ENCODE measurements at places on chromosomes 12 and 14.

GRCh38 chr14:95233702-95234241 is 76.4 kb upstream of the DICER1 start:
- DNase-seq = no peak

- DNase-seq = no peak
Measured at GRCh38 chr12:50050410-50051098, 6.8 kb upstream of the ASIC1 start.

GRCh38 chr12:8637666-8638065 is 25.0 kb downstream of the MFAP5 start:
- no peak for DNase-seq

DNA sequence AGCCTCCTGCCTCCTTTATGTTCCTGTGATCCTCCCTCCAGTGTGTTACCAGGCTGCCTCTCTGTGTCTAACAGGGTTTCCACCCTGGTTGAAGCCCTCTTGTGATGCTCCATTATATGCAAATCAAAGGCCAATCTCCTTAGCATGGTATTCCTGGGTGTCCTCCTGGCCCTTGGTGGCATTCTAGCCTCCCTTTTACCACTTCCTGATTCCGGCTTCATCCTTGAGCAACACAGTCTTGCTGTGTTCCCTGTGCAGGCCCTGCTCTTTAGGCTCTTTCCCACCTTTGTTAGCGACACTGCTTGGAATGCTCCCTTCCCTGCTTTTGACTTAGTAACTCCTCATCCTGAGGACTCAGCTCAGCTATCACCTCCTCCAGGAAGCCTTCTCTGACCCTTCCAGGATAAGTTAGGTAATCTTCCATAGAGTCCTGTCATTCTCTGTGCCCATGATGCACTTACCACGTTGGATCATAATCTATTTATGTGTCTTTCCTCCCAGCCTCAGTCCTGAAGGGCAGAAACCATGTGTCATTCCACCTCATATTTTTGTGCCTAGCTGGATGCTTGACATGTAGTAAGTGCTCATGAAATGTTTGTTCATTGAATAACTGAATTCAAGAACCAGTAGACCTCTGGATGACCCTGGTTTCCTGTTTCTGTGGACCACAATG is 37.3 kb downstream of the PRKCH start:
- no peak for DNase-seq

DNA sequence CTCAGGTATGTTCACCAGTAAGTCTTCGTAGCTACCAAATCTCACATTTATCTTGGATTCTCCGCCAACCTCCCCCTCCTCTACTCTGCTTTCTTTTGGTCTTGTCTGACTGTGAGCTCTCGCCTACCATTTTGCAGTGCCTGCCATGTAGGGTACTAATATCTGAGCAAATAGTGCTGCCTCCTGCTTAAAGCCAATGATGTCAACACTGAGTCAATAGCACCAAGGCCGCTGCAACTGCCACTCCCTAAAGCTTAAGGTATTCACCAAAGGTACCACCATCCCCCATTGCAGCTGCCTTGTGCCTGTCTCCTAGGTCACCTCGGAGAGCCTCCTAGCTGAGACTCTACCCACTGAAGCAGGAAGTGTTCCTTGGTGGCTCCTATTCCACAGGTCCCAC is 114.8 kb upstream of the FUT8 start:
- DNase-seq = no peak

Data from mammary epithelial cell (primary cell).